NCI-H1417 treated with DMSO at 0.1 percent for 48 hours (cell line): ENCODE measurements at places on chromosomes 6 and 20.

DNA sequence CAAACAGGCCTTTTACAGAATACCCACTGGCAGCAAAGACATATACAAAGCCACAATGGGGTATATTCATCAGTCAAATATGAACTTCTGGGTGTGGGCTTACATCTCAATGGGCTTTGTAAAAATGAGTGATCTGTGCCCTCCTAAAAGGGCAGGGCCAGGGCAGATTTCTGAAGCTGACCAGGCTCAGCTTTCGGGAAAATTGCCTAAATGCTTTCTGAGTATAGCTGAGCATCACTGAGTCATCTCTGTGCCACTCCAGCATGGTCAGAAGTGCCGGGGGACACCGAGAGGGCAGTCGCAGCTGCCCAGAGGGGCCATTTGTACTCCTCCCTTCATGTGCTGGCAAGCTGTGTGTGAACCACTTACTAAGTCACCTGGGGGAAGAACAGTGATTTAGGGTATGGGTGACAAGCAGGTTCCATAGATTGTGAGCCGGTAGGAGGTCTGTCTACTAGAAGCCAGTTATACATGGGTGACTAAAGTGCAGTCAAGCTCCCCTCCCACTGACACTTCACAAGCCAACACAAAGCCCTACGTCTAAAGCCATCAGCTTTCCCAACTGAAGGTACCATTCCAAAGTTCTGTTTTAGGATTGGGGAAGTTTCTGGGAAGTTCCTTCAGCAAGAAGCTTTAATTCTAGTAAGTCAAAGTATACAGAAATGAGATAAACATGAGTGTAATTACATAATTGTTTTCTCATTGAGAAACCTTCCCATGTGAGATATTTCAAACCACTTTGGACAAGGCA lies 147.6 kb upstream of the TAB2 start:
- no peak for DNase-seq

GRCh38 chr6:150167479-150167873 lies 24.6 kb downstream of the PPP1R14C start:
- no peak for DNase-seq

DNA sequence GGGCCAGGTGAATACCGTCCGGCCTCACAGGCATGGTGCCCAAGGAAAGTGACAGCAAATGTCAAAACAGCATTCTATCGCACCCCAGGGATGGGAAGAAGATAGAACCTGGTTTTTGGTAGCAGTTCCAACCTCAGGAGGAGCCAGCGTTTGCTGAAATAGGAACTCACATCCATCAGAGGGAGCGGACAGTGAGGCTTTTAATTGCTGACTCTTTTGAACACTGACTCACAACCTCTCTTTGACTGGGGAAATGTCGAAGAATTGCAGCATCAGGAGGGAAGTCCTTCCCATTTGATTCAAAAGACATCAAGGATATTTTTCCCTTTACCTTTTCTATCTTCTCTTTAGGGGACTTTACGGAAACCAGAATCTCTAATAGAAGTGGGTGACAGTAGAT lies 114.2 kb downstream of the UNC5CL start:
- no peak for DNase-seq

DNA sequence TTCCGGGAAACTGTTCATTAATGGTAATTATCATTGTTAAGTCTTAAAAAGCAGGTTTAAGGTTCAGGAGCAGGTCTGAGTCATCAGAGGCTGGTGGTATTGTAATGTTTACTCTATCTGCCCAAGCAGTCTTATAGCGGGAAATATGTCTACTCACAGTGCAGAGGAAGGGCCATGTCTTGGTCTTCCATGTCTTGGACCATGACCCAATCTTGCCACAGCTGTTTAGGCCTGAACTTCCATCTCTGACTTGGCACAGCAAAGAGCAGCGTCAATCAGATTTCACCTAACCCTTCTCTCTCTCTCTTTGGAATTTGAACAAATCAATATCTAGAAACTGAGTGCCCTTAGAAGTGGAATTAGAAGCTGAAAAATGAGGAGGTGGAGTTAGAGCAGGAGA lies 25.8 kb downstream of the SLC2A12 start:
- DNase-seq: no peak

DNA sequence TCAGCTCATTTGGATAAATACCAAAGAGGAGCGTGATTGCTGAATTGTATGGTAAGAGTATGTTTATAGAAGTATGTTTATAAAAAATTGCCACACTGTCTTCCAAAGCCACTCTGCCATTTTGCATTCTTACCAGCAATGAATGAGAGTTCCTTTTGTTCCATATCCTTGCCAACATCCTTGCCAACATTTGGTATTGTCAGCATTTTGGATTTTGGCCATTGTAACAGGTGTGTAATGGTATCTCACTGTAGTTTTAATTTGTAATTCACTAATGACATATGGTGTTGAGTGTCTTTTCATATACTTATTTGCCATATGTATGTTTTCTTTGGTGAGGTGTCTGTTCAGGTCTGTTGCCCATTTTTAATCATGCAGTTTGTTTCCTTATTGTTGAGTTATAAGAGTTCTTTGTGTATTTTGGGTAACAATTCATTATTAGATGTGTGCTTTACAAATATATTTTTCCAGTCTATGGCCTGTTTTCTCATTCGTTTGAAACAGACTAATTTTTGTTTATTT lies 520.2 kb upstream of the SOX4 start:
- DNase-seq: no peak

DNA sequence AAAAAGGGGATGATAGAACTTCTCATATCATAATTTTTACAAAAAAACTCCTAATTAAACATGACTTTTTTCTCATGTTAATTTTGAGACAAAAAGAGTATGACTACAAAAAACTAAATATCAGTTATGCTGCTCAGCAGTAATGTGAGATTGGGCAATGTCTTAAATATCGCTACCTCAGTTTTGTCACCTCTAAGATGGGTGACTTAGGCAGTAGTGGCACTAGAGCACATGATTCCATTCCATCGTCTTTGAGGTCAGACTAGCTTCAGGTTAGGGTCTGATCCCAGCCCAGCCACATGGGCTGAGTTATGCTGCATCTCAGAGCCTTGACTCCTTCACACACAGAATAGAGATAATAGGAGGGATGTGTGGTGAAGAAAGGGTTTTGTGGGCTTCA lies 11.0 kb downstream of the DCBLD1 start:
- DNase-seq: no peak

DNA sequence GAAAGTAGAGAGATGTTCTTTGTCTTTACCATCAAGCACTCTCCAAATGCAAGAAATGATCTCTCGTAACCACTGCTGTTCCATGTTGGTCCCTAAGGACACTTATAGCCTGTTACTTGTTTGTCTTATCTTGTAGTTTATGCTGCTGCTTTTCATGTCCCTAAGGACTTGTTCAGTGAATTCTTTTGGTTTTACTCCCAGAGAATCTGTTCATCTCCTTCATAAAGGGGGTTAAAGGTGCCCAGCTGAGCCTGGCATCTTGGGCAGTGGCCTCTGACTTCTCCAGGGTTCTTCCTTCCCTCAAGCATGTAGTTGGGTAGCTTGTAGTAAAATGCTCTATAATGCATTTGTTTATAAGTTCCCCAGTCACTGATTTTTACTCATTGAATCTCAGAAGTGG lies 864 bp upstream of the PKIG start:
- no peak for DNase-seq

GRCh38 chr6:56715741-56716140 lies 73.1 kb upstream of the DST start:
- DNase-seq: no peak
